SW 1271 (cell line): ENCODE measurements at places on chromosomes 5 and 9.

DNA sequence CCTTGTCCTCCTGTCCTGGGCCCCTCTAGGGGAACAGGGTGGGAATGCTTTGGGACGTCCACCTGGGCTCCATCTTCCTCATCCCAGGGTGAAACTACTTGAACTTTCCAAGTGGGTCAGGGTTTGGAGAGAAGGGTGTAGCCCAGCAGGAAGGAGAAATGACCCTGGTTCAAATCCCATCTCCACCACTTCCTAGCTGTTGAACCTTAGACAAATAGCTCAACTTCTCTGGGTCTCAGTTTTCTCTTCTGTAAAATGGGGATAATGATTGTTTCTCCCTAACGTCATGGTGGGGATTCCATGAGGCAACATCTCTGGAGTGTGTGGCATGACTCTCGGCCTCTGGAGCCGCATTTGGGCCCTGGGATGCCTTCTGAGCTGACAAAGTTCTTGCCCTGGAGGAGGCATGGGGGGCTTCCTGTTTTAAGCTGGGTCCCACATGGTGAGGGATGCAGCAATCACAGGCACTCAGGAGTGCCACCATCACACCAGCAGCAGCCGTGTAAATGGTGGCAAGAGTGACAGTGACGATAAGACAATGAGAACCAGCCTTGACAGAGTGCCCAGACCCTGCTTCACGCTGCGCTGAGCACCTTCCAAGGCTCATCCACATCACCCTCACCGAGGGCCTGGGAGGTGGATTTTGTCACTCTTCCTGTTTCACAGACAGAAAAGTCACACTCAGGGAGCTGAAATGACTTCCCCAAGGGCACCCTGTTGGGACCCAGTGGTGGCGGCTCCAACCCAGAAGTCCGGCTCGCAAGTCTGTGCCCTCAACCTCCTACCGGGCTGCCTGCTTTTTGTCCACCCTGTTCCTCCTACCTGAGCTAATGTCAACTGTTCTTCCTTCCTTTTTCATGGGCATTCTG lies 69.5 kb upstream of the IER5L start:
- no peak for DNase-seq

DNA sequence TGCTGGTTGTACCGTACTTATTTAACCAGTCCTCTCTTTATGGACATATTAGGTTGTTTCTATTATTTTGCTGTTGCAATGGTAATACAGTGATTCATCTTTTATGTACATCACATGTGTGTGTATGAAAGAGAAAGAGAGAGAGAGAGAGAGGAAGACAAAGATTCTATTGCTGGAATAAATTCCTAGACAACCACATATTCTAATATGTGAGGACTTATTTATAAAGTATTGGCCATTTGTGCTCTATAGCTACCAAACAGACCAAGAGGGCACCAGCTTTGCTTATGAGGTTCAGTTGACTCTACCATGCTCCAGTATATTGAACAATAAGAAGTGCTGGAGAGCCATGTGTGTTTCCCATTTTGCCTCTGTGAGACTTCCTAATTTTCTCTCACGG lies 513.5 kb downstream of the DMAC1 start:
- no peak for DNase-seq

DNA sequence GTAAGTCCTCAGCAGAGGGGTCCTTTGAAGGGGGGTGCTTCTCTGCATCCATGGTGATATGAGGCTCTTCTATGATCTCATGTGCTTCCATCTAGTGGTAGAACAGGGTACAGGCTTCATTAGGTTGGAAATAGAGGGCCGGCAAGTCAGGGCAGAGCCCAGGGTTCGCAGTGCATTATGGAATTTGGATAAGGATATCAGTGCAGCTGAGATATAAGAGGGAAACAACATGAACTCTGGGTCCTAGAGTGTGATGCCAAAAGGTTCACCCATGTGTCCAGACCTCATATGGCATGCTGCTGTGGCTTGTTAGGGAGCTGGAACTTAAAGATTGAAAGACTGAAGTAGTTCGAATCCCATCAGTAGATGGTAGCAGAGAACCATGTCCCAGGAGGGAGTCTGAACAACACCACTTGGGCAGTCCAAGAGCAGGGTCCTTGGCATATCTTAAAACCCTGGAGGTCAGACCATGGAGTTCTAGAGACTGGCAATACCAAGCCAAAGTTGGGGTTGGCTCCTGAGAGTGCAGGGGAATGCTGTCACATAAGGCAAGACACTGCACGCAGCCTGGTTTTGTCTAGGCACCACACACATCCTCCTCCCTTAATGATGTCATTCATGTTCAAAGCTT lies 2.3 kb downstream of the FAM221B start:
- DNase-seq, result peak; percentile 40

DNA sequence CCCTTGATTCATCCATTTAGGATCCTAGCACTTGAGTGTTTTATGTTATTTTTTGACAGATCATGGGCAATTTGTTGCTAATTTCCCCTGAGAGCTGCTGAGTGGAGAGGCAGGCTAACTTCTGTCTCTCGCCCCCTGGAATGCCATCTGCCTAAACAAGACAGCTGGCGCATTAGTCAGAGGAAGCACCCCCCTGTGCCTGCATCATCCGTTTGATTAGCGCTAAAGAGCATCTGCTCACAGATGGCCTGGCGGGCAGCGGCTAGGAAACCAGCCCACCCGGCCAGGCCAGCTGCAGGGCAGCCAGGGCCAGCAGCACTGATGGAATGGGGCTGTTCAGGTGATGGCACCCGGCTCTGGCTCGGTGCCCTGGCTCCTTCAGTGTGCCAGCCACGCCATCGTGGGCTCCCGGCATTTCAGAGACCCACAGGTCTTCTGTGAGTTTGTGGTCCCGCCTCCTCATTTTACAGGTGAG lies 22.9 kb upstream of the ASS1 start:
- peak; percentile 15 for DNase-seq

GRCh38 chr5:157903117-157903450 lies 44.1 kb upstream of the CLINT1 start:
- DNase-seq, result no peak

GRCh38 chr9:28444637-28445036 lies 871.4 kb upstream of the C9orf72 start:
- no peak for DNase-seq

DNA sequence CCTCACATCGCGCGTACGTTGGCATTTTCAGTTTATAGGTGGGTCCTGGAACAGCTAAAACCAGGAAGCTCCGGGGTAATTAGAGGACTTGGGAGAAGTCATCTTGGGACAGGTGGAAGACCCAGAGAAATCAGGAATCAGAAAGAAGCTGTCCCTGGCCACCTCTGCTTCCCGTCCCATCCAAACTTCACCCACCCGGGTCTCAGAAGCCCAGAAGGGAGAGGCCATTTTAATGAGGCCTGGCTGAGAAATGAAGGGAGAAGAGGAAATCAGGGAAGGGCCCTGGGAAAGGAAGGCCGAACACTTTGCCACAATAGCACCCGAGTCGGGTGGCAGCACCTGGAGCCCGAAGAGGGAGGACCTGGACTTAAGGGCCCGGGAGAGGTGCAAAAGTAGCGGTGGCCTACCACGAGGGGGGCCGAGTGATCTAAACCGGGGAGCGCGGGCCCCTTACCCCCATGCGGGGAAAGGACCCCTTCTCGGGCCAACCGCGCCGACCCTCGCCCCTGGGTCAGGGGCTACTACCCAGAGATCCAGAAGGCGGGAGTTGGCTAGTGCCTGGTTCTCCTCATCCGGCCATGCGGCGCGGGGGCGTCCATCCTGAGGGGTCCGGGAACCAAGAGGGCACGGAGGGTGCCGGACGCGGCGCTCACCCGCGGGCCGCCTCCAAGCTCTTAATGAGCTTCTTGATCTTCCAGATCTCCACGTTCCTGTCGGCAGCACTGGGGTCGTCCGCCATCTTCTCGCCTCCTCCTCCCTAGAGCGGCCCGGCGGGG lies 668 bp downstream of the ETF1 start:
- DNase-seq, result no peak

DNA sequence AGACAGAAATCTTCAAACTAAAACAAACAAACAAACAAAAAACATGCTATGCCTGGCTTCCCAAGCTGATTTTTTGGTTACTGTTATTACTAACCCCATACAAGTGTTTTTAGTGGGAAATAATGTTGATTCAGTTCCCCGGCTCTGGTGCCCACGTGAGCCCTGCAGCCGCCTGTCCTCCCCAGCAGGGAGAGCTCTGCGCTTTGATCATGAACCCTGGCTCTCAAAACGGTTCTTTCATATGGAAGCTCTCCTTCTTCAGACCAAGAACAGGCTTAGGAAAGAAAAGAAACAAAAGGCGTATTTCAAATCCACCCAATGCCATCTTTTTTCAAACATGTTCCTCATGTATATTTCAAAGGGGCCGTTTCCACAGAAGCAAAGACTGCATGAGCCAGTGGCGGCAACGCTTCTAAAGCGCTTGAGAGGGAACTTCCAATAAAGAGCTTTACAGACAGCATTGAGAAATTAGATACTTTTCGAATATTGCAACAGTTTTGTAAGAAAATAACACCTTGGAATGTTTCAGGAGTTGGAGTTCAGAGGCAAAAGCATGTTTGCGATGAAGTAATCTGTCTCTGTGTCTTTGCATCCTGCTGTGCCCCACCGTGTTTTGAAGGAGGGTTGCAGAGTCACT lies 74.8 kb downstream of the ICE1 start:
- DNase-seq, result no peak

- no peak for DNase-seq
Observed at GRCh38 chr5:108788142-108788541, 40.4 kb downstream of the FER start.

GRCh38 chr5:115626445-115626823 lies 598 bp upstream of the TMED7 start:
- no peak for DNase-seq

- no peak for DNase-seq
Observed at GRCh38 chr5:107149243-107150005, 521.3 kb downstream of the EFNA5 start.
